Type B pancreatic cell (in vitro differentiated cells): ENCODE measurements at places on chromosomes 3 and 15. TPM values are rescaled to one million over a fixed set of nuclear protein-coding genes. Genes with fewer than 3 reads are reported as not detected.

DNA sequence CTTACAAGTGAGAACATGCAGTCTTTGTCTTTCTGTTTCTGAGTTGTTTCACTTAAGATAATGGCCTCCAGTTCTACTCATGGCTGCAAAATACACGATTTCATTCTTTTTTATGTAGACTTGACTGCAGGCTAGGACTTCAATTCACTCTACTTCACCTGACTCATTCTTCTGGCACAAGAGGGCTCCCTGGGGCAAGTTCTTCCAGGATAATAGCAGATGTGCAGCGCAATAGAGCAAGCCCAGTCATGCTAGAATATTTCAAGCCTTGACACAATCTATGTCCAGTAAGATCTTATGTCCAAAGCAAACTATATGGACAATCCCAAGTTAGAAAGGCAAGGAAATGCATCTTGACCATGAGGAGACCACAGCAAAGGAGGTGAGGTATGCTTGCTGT is 211.7 kb upstream of the GADL1 start:
- no peak overlapping the region for H3K4me3 ChIP-seq
- no peaks in the 10 kb centered on the region for H3K36me3 ChIP-seq
- peaks cover 14% of the 10 kb centered on the region for H3K4me1 ChIP-seq
- DNase-seq = no peak

Gene RYR3
- total RNA-seq = 2.2 and 2.9 TPM in 2 replicates

GRCh38 chr3:129001101-129001805 is at the start of gene EFCC1:
Gene EFCC1 (plus strand): TSS chr3:129001304. CDS start chr3:129001629, 325 bp downstream.
- peaks cover 77% of the 10 kb centered on the region for H3K27me3 ChIP-seq
- no peaks in the 10 kb centered on the region for H3K36me3 ChIP-seq
- H3K4me1 ChIP-seq = peaks cover 16% of the 10 kb centered on the region
- no peak within 1 kb of the TSS for H3K27ac ChIP-seq

GRCh38 chr3:151425627-151426340 is 35.1 kb downstream of the IGSF10 start:
- no peak overlapping the region for H3K27ac ChIP-seq
- H3K4me1 ChIP-seq = peaks cover 9% of the 10 kb centered on the region
- H3K36me3 ChIP-seq = peaks cover 6% of the 10 kb centered on the region

GRCh38 chr3:178320456-178321351 is 215.5 kb upstream of the KCNMB2 start:
- H3K27ac ChIP-seq = peak overlapping the region; percentile 32
- no peak overlapping the region for H3K4me3 ChIP-seq
- peaks cover 30% of the 10 kb centered on the region for H3K4me1 ChIP-seq
- H3K27me3 ChIP-seq = no peaks in the 10 kb centered on the region
- no peak for DNase-seq

Gene ARGFX
- total RNA-seq = not detected in 2 replicates

Gene CCR3
- total RNA-seq = 0.14 TPM in 1 of 2 replicates, not detected in the other

Gene IGSF11
- total RNA-seq = 2.3 and 2.4 TPM in 2 replicates

- peaks cover 29% of the 10 kb centered on the region for H3K4me1 ChIP-seq
- H3K36me3 ChIP-seq = peaks cover 14% of the 10 kb centered on the region
- H3K27me3 ChIP-seq = no peaks in the 10 kb centered on the region
- no peak for DNase-seq
These were observed 2.8 kb upstream of the PLXNB1 start for GRCh38 chr3:48432411-48433371.

Gene MNS1
- total RNA-seq = 2.9 and 9.0 TPM in 2 replicates

DNA sequence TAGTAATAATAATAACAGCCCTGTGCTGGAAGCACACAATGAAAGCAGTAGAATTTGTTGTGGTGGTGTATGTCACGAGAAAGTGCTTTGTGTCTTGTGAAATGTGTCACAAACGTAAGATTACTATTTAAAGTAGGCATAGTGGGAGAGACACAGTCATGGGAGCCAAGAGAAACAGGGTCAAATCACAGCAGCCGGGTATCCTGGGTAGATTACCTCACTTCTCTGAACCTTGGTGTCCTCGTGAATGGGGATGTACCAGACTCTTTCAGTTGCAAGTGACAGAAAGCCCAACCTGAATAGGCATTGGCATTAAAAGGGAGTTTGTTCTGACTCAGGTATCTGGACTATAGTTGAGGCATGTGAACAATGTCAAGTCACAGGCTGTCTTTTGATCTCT is 29.1 kb upstream of the SRGAP3 start:
- no peaks in the 10 kb centered on the region for H3K36me3 ChIP-seq
- no peak overlapping the region for H3K27ac ChIP-seq
- DNase-seq = no peak
- H3K4me3 ChIP-seq = no peak overlapping the region

Gene IL17RE
- total RNA-seq = 13.6 and 24.3 TPM in 2 replicates

DNA sequence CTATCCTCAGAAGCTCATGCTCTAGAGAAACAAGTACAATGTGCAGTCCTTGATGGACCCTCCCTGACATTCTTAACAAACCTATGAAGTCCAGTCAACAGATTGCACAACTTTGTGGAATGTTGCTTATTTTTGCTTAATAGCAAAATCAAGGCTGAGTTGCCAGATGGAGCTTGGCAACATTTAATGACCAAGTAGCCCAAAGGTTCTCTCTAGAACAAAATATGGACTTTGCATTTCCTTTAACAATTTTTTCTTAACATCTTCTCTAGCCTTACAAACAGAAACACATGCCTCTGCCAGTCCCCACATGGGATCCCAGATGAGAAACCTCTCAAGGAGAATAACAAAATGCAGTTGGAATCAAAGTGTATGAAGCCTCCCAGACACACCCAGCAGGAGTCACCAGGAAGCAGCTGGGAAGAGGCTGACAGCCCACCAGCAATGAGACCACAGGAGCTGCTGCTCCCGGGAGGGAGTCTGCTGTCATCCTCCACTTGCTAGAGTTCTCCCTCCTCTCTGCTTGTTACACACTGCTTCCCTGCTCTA is 422.5 kb upstream of the CDIN1 start:
- H3K27me3 ChIP-seq = no peaks in the 10 kb centered on the region
- peaks cover 7% of the 10 kb centered on the region for H3K4me1 ChIP-seq
- DNase-seq = no peak
- H3K4me3 ChIP-seq = no peak overlapping the region
- no peak overlapping the region for H3K27ac ChIP-seq

Gene VGLL3
- 11.1 and 25.3 TPM in 2 replicates for total RNA-seq

DNA sequence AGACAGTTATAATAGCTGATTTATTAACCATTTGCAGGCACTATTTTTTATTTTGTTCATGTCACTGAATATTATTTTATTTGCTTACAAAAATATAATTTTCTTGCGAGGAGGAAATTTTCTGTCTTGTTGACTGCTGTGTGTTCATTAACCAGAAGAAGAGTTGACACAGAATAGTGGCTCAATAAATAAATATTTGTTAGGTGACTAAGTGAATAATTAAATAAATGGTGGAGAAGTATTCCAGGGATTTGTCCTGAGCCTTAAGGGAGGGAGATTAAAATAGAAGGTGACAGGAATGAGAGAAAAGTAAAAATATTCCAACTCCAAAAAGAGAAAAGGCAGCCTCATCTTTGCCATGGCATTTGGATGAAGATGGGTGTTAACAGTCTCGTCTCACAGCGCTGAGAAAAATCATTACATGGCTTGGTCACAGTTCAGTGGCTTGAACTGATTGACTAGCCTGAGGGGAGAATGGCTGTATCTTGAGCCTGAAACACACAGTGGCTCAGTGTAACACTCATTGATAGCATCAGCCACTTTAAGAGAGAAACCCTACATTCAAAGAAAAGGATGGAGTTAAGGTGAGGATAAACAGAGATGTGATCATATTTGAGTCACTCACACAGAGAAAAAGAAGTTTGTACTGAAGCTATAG is 449.9 kb upstream of the NAALADL2 start:
- H3K27ac ChIP-seq = no peak overlapping the region
- no peak for DNase-seq
- no peaks in the 10 kb centered on the region for H3K36me3 ChIP-seq
- no peak overlapping the region for H3K4me3 ChIP-seq
- H3K27me3 ChIP-seq = no peaks in the 10 kb centered on the region

GRCh38 chr3:58829321-58830000 is 162.9 kb upstream of the FAM3D start:
- H3K27me3 ChIP-seq = no peaks in the 10 kb centered on the region
- H3K4me1 ChIP-seq = peaks cover 12% of the 10 kb centered on the region
- H3K36me3 ChIP-seq = no peaks in the 10 kb centered on the region
- no peak overlapping the region for H3K27ac ChIP-seq

DNA sequence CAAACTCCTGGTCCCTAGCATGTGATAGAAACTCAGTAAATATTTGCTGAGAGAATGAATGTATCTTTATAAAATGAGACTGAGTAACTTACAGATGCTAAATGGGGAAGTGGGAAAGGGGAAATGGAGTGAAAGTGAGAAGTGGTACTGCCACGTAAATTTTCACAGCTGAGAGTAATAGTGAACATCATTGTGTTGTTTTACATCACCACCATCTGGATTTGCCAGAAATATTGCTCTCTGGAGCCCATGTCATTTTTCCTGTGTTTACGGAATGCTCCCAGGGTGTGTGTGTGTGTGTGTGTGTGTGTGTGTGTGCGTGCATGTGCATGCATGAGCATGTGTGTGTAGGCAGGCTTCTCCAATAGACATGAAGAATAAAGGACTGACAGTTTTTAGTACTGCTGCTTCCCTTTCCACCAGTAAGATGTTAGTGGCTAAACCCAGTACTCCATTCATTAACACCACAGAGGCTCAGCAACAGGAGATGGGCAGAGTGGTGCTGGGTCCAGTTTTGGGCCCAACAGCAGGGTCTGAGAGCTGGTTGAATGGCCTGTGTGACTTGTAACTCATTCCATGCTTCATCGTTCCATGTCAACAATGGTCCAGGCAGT is 57.3 kb downstream of the DIPK2A start:
- H3K4me1 ChIP-seq = no peaks in the 10 kb centered on the region
- H3K27ac ChIP-seq = no peak overlapping the region
- no peak for DNase-seq
- no peaks in the 10 kb centered on the region for H3K36me3 ChIP-seq
